ENCODE measurements at places on chromosomes 12 and 14. TPM values are rescaled to one million over a fixed set of nuclear protein-coding genes. Genes with fewer than 3 reads are reported as not detected.

RHEBL1 gene
- 4.1 TPM for total RNA-seq

ARHGEF25 gene
- total RNA-seq = 24.4 TPM

GRCh38 chr14:60087668-60088067 is 4.1 kb upstream of the PCNX4 start:
- DNase-seq = no peak
- H3K27ac ChIP-seq = no peak overlapping the region
- no peaks in the 10 kb centered on the region for H3K27me3 ChIP-seq

DNA sequence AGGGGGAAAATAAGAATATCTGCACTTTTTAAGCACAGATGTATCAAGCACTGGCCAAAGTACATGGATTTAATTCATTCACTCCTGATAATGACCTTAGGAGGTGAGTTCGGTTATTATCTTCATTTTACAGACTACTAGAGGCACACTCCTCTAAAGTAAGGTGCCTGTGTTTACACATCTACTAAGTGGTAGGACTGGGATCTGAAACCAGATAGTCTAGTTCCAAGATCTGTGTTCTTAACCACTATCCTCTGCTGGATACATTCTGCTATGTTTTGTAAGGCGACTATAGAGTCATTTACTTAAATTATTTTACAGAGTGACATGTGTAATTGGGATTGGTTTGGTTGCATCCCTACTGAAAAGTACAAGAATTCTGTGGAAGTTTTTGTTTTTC is 175.3 kb downstream of the ESR2 start:
- H3K27me3 ChIP-seq = no peaks in the 10 kb centered on the region
- no peak for DNase-seq
- H3K36me3 ChIP-seq = peaks cover 7% of the 10 kb centered on the region
- no peak overlapping the region for H3K27ac ChIP-seq
- H3K4me3 ChIP-seq = no peak overlapping the region
- peaks cover 2% of the 10 kb centered on the region for H3K4me1 ChIP-seq

DNA sequence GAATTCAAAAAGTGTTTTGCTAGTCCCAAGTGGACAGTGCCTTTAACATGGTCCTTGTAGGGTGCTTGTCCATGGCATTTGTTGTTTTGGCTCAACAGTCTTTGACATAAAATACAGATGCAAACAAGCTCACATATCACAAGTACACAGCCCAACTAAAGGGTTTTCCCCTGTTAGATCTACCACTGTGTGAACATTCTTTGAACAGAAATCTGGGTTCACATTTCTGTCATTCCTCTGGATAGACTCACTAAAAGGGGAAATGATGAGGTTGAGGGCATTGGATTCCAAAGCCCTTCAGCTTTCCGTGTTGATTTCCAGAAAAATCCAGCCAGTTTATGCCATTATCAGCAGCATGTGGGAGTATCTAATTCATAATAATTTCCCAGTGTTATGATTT is 54.1 kb downstream of the EP400 start:
- no peak overlapping the region for H3K27ac ChIP-seq
- no peak overlapping the region for H3K4me3 ChIP-seq
- H3K4me1 ChIP-seq = no peaks in the 10 kb centered on the region

- no peak overlapping the region for H3K27ac ChIP-seq
- H3K4me3 ChIP-seq = no peak overlapping the region
- DNase-seq = no peak
- no peaks in the 10 kb centered on the region for H3K36me3 ChIP-seq
- H3K4me1 ChIP-seq = peaks cover 3% of the 10 kb centered on the region
- no peaks in the 10 kb centered on the region for H3K27me3 ChIP-seq
Measured at GRCh38 chr12:49672301-49673217, 34.6 kb downstream of the FMNL3 start.
